ENCODE measurements at places on chromosomes 12 and 14. TPM values are rescaled to one million over a fixed set of nuclear protein-coding genes. Genes with fewer than 3 reads are reported as not detected.

The FZD10 gene
- not detected for total RNA-seq

The HHIPL1 gene
- not detected for total RNA-seq

The EPYC gene
- total RNA-seq = not detected

GRCh38 chr12:107558141-107558815 lies 127.3 kb upstream of the PWP1 start:
- no peak for DNase-seq
- H3K27me3 ChIP-seq = no peaks in the 10 kb centered on the region
- H3K4me1 ChIP-seq = peaks cover 2% of the 10 kb centered on the region
- H3K4me3 ChIP-seq = no peak overlapping the region
- no peaks in the 10 kb centered on the region for H3K36me3 ChIP-seq
- H3K27ac ChIP-seq = no peak overlapping the region

- H3K36me3 ChIP-seq = no peaks in the 10 kb centered on the region
- peaks cover 11% of the 10 kb centered on the region for H3K27me3 ChIP-seq
- H3K4me1 ChIP-seq = no peaks in the 10 kb centered on the region
- DNase-seq = no peak
- H3K27ac ChIP-seq = no peak overlapping the region
These were observed 101.5 kb downstream of the KICS2 start for GRCh38 chr12:64120568-64120967.

DNA sequence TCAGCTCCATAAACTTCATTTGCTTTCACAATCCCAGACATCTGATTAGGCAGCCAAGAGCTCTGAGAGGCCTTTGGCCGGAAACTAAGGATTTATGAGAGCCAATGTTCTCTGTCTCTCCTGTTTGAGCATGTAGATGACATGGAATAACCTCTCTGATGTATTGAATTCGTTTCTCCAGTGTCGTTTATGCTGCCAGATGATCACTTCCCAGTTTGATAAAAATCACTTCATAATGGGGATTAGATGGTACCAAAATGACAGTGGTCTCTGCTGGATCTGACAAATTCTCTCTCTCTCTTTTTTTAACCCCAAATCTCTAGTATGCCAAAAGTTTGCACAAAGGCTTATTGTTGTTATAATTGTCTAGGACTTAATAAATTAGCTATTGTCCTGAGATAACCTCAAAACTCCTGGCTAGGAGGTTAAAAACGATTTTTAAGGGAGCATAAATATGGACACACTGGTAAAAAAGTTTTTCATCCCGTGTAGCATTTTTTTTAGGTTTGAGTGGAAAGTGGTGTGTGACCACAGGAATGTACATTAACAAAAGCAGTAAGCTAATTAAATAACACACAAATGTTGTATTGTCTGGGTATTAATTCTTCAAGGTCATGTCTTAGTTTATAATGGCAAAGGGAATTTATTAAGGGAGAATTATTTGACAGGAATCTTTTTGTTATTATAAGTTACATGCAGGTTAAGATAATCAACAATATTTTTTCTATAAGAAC lies 82.6 kb upstream of the USP44 start:
- no peak for DNase-seq
- no peak overlapping the region for H3K4me3 ChIP-seq
- no peak overlapping the region for H3K27ac ChIP-seq
- no peaks in the 10 kb centered on the region for H3K36me3 ChIP-seq

All from activated CD4-positive, alpha-beta T cell treated with anti-CD3 and anti-CD28 coated beads, Interleukin-2, amount 10 ng/mL, durations not matched to agents 7 days and 5 days (primary cell).